ENCODE measurements at places on chromosomes 16 and 17.

GRCh38 chr16:66261826-66262225 is 104.7 kb upstream of the CDH5 start:
- DNase-seq = no peak

DNA sequence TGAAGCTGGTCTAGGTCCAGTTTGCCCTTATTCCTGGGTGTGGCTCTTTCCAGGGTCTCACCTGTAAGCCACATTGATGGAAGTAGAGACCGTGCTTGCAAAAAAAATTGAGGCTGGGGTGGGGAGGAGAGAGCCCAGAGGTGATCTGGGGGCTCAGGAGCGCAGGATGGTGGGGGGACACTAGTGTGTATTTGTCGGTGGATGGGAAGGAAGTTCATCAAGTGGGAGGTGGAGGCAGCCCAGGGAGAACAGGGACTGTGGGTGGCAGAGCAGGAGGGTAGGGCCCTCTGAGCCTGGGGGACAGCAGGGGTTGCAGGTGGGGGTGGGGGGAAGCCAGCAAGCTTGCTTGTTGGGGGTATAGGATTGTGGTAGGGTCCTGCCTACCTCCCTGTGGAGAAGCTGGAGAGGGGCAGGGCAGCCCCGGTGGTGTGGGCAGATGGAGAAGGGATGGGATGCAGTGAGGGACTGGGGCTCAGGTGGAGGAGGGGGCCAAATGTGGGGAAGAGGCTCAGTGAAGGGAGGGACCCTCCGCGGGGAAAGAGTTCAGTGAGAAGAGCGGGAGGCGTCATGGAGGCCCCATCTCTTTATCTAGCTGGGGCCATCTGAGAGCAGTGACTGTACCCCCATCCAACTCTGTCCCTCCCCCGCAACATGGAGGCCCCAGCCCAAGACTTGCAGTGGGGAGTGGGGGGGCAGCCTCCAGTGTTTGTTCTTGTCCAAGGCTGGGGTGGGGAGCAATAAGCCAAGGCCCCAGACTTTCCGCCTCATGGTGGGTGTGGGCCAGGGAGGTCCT is 17.2 kb upstream of the TMEM92 start:
- DNase-seq = no peak

DNA sequence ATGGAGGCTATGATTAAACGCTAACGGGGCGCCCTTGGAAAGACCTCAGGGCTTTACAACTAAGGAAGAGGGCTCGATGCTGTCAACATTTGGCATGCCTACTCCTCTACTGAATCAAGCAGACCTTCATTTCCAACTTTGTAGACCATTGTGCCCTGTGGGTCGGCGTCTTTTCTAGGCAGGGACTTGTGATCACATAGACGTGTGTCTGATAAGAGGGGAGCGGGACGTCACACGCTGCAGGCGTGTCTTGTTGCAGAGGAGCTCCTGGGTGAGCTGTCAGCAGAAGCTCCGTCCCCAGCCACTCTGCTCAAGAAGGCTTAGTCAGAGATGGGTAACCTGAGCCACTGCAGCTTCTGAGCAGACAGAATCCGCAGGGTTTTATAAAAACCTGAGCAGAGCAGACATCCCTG is 2.8 kb downstream of the MAPK8IP3 start:
- no peak for DNase-seq

GRCh38 chr16:13095061-13095460 is 193.7 kb downstream of the SHISA9 start:
- no peak for DNase-seq

- no peak for DNase-seq
These were observed 893.8 kb downstream of the KCNJ2 start for GRCh38 chr17:71063127-71063526.

DNA sequence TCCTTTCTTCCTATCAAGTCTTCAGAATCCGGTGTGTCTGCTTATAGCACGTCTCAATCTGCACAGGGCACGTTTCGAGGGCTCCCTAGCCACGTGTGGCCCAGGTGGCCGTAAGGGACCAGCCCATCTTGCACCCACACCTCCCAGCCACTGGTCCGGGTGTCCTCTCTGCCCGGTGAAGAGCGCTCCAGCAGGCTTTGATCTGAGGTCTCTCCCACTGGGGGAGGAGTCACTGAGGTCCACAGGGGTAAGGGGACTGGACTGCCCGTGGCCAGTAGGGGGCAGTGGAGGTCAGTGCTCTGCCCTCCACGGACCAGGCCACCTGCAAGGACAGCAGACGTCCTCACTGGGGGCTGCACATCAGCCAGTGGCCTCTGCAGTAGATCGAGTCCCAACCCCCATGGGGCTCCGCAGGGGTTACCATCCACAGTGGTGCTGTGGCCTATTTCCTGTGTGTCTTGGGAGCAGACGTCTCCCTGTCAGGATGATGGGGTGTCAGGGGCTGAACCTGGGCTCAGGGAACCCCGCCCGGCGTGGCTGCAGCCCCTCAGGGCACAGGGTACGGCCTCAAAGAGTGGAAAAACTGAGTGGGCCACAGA is 204.1 kb upstream of the CIBAR2 start:
- DNase-seq = no peak

DNA sequence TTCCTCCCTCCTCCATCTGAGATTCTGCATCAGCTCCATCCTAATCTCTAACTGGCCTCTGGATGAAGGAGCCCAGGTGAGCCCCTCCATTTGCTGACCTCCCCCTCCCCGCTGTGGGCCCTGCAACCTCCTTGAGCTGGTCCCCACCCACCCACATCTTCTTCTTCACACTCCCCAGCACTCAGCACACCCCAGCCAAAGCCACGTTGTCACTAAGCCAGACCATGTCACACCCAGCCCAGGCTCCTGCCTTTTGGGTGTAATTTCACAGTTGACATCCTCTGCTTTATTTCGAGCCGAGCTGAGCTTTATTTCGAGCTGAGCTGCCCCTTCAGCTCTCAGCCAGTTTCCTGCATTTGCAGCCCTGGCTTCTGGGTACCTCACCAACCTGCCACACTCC is 282.7 kb upstream of the TNRC6C start:
- DNase-seq = no peak

- DNase-seq = no peak
These were observed 2.2 kb upstream of the ATF7IP2 start for GRCh38 chr16:10383626-10384025.
